ENCODE measurements at places on chromosomes 13 and 19.

DNA sequence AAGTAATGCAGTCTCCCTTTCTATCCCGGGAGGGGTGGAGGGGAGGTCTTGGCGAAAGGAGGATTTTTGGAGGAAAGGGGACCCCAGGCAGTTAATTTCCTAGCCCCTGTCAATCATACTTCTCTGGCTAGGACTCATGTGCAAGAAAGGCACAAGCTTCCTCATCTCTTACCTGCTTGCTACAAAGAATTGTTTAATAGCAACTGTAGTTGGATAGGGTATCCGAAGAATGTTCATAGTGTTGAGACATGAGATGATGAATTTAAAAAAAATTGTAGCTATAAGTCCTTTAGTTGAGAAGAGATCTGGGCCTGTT, 525 bp downstream of the BORA start:
- DNase-seq, result no peak

- DNase-seq, result peak; percentile 56
Observed at GRCh38 chr19:40807147-40808020, 8.4 kb downstream of the EGLN2 start.

DNA sequence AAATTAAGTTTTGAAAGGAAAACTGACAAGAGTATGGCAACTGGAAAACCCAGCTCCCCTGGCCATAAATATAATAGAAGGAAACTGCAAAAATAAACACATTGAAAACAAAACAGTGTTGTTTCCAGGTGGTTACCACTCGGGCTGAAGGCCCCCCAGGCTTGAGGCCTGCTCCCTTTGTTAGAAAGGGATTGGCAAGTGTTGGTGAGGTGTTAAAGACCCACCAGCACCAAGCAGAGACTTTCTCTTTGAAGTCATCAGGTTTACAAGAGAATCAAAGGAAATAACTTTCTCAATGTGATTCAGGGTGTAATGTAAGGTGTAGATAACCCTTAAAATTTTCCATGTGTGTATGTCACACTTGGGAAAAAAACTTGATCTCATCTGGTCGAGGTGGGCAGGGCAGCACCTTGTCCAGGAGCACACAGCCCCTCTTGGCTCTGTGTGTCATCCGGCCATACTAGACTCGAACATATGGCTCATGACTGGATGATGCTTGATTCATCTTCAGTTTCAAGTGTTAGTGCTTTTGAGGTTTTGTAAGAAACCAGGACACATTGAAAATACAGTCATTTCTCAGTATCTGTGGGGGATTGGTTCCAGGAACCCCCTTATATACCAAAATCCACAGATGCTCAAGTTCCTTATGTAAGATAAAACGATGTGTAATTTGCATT, 7.8 kb downstream of the ACTN4 start:
- DNase-seq, result no peak

GRCh38 chr19:46493236-46494145, 2.2 kb downstream of the PNMA8B start:
- DNase-seq, result no peak

- DNase-seq, result no peak
Observed at GRCh38 chr19:15038294-15038693, 11.0 kb upstream of the CASP14 start.

GRCh38 chr19:43532571-43532961, 422 bp upstream of the ZNF575 start:
- no peak for DNase-seq

DNA sequence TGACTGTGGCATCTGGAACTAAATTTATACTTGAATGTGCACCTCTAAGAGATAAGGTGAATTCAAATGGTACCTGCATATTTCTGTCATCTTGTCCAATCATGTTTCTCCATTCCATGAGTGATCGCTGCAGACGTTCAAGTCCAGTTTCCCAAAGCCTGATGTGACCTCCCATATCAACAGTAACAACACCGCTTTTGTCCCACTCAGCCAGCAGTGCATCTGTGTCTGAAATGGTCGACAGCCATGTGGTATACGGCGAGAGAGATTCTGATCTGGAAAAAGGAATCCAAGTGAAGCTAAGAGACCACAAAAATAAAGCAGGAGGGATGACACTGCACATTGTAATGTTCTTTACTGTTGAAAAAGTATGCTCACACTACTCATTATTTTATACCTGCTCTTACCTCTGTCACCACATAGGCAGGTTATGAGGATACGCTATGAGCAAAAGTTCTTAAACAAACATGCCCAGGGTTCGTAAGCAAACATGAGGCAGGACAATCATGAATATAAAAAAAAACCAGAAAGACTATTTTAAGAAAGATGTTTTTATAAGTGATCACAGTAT, 213.6 kb downstream of the RGCC start:
- DNase-seq, result no peak

GRCh38 chr19:18961767-18962620, 21.0 kb upstream of the HOMER3 start:
- DNase-seq, result no peak

DNA sequence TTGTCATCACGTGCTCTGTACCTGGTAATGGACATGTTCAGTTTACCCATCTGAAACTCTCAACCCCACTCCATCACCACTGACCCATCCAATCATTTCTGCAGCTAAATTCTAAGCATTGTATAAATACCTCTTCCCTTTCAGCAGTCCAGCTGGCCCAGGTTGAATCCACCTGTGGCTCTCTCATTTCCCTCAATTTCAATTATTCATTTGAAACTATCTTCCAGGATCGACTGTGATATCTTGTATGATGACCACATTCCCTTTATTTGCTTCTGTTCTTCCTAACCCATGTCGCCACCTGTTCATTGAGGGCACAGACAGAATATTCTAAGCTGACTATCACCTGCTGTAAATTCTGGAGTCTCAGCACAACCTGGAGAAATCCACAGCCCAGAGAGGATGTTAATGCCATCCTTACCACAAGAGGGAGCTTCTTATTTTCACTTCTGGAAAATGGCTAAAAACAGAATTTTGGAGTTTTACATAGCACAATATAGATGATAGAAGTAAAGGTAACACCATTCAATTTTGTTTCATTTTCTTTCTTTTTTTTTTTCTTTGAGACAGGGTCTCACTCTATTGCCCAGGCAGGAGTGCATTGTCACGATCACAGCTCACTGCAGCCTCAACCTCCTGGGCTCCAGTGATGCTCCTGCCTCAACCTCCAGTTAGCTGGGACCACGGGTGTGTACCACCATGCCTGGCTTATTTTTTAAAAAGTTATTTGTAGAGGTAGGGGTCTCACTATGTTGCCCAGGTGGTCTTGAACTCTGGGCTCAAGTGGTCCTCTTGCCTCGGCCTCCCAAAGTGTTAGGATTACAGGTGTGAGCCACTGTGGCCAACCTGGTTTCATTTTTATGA, 38.6 kb downstream of the ZNF823 start:
- DNase-seq, result peak; percentile 63

- no peak for DNase-seq
Observed at GRCh38 chr13:27261396-27261795, 9.2 kb upstream of the RASL11A start.

DNA sequence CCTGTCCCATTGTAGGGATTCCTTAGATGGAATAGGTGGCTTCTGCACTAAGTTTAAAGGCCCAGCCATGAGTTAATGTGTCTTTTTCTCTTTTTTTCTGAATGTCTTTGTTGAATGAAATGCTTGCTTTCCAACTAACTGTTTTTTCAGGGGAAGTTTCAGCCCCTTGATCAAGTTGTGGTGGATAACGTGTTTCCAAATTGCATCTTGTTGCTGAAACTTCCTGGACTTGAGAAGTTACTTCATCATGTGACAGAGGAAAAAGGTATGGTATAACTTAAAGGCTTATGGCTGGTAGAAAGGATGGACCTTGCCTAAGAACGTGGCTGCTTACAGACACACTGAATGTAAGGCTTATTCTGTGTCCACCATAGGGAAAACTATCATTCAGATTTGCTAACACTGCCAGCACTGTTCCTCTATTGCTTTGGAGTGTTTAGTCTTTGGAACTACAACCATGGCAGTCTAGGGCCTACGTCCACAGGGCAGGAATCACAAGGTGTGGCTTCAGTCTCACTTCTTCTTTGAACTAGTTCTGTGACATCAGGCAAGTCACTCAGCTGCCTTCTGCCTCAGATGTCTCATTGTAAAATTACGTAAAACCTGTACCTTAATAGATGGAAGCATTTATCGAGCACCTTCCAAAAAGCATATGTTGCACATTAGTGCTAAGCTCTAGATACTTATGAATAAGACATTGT, 25.3 kb downstream of the RNASEH2B start:
- DNase-seq, result no peak

DNA sequence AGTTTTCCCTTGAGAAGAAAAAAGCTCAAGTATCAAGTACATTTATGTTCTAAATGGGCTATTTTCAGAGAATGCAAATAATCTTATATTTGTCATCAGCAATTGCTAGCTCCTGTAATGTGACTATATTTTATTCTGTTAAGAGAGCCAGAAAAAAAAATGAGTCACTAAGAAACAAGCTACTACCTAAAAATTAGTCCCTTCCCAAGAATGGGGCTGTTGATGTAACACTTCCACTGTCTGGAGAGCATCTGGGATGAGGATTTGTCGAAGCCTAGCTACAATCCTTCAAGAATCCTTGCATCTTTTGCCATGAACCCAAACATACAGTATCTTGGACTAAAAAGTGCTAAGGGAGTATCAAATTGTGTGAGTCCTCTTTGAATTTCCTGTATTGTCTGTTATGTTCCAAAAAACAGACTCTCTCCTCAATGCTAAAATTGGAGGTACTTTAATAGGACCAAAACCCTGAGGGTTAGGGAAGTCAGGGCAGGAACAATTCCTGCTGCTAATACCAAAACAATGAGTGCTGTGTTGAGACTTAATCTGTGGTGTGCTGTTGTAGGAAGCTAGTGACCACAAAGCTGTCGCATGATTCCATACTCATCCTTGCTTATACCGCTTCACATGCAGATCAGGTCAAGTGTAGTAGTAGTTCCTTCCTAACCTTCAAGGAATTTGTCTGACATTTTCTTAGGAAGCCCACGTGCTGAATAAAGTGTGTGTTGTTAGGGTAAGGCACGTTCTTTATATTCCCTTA, 4.9 kb upstream of the ZC3H13 start:
- no peak for DNase-seq

- peak; percentile 79 for DNase-seq
Observed at GRCh38 chr19:13001502-13002165, 6.4 kb downstream of the NFIX start.

DNA sequence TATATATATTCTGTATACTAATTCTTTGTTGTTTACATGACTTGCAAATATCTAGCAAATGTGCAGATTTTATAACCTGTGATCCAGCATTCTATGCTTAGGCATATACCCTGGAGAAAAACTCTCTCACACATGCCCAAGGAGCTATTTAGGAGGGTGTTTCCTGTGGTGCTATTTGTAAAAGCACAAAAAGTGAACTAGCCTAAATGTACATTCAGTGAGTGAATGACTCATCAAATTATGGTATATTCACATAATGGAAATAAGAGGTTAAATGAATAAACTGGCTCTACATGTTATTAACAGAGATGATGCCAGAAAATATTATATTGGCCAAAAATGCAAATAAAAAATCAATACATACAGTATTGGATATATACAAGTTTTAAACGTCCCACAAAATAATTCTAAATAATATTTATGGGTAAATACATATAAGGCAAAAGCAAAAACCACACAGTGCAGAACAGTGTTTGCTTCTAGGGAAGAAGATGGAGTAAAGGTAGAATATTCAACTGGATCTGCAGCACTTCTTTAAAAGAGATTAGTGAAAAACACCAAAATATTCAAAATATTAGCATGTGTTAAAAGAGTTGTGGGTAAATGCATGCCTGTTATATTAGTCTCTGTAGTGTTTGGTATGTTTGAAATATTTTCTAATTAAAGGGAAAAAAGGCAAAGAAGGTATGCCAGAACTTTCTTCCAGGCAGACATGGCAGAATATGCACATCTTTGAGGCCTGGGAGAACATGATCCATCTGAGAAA, 344.7 kb downstream of the KLF5 start:
- no peak for DNase-seq

DNA sequence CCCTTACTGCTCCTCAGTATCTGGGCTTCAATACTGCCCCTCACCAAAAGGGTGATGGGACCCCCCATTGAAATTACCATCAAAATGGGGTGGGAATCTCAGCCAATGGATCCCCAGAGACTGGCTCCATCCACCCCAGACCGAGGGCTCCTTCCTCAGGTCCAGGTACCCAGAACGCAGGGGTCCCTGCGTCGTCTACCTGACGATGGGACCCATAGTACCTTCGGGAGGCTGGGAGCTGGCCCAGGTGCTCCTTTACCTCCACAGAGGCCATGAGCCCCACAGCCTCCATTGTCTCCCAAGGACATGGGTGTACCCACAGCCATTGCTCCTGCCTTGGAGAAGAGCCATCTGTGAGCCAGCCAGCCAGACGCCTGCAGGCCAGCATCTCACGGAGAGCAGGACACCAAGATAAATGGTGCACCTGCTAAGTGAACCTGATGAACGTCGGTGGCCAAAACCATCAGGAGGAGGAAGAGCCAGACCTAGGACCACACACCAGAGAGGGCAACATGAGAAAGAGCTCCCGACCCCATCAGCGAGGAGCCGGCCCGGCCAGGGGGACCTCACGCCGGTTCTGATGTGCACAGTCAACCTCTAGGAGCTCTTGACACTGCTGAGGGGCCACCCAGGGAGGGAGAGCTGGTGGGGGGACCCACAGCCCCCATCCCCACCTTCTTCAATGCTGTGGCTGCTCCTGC, 156.8 kb upstream of the SOX1 start:
- DNase-seq, result no peak

GRCh38 chr19:374886-375235, 30.3 kb upstream of the MIER2 start:
- DNase-seq, result no peak

- DNase-seq, result no peak
Observed at GRCh38 chr19:50333737-50334617, 4.8 kb upstream of the KCNC3 start.

DNA sequence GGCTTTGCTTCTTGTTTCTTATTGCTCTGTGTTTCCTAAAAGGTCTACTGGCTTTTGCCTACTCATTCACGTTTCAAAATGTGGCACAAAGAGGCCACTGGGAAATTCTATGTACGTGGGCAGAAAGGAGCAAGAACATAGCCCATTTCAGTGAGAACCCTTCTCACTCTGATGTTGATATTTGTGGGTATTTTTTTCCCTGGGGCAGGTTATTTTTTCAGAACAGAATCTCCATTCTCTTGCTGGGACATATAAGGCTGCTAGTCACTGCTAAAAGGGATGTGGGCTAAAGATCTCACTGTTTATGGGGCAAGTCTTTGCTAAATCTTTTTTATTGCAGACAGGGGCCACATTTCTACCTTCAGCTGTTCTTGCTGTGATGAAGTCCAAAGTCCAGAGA, 27.1 kb downstream of the EDNRB start:
- DNase-seq, result no peak

- DNase-seq, result peak; percentile 35
Observed at GRCh38 chr19:7674010-7675005, 2.6 kb upstream of the MCEMP1 start.

DNA sequence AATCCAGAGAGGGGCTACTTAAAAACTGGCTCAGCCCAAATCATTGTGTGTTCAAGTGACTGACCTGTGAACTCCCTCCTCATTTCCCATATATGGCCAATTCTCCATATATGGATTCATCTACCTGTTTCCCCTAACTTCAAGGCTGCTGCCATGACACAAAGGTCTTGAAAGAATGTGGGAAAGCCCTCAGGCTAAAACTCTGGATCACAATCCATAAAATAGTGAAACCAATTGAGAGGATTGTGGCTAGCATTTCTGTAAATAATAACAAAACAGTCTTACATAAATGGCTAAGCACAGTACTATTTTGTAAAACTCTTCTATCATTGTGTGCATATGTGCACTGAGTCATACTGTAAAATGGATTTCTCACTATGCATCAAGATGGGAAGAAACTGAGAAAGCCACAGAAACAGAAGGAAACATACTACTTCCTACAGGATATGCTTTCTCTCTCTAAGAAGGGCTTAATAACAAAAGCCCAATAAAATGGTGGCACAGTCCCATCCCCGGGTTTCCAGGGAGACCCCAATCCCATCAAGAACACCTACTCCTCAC, 80.5 kb downstream of the FOXO1 start:
- DNase-seq, result no peak

Data from cerebellar cortex (tissue), 1 donor.